Tibial nerve (tissue), 4 donors: ENCODE measurements at places on chromosomes 4 and X.

DNA sequence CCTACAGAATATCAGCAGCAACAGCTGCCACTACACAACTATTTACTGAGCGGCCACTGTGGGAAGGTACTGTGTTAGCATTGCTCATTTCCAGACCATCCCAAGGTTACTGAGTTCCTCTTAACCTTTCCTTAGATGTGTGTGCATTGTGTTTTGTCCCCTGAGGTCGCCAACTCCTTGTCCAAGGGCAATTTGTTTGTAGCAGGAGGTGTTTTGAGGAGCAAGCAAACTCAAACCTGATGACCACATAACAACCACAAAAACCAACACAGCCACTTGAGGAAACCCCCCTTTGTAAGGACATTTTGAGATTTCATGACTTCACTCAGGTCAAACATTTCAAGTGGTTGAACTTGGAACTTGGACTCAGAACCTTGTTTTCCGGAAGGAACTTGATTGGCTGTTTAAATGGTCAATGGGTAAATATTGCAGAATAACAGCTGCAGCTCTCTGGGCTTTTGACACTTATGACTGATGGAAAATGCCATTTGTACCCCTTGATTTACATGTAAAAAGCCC, 122.3 kb downstream of the MID1IP1 start:
- DNase-seq = no peak

- no peak for DNase-seq
Observed at GRCh38 chr4:36551697-36552214, 270.3 kb downstream of the DTHD1 start.

DNA sequence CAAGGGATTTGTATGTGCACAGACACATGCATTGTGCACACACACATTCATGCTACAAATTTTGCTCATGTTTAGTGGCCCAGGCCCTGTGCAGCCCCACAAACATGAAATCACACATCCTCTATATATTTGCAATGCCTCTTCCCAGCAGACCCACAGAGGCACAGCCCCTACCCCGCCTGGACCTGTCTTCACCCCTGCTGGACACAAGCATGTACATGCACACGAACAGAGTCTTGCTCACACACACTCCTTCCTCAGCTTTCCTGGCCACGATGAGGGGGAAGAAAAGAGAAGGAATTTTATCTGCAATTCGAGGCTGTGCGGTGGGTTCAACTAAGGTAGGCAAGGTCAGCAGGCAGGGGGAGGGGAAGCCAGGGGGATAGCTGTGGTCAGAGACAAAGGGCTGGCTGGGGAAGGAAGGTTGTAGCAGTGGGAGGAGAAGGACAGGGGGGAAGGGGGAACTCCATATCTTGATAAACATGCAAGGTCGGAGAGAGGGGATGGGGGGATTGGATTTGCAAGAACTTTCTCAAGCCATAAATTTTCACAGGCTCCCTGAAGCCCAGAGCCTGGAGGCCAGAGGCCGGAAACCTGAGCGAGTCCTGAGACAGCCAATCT, 156.4 kb downstream of the EFNB1 start:
- DNase-seq = no peak

- DNase-seq = no peak
Observed at GRCh38 chr4:6763330-6763851, 19.1 kb upstream of the KIAA0232 start.

DNA sequence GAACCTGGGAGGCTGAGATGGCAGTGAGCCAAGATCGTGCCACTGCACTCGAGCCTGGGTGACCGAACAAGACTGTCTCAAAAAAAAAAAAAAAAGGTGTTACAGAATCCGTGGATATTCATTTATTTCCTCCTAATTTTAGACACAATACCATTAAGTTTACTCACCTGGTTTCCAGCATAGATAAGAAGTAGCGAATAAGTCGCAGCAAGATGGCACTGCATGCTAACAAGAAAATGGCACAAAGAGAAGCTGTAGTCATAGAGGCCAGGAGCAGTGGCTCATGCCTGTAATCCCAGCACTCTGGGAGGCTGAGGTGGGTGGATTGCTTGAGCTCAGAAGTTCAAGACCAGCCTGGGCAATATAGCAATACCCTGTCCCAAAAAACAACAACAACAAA, 17.0 kb upstream of the MOB1B start:
- DNase-seq = no peak

GRCh38 chrX:49053223-49054072, 5.4 kb upstream of the CCDC120 start:
- DNase-seq = no peak

DNA sequence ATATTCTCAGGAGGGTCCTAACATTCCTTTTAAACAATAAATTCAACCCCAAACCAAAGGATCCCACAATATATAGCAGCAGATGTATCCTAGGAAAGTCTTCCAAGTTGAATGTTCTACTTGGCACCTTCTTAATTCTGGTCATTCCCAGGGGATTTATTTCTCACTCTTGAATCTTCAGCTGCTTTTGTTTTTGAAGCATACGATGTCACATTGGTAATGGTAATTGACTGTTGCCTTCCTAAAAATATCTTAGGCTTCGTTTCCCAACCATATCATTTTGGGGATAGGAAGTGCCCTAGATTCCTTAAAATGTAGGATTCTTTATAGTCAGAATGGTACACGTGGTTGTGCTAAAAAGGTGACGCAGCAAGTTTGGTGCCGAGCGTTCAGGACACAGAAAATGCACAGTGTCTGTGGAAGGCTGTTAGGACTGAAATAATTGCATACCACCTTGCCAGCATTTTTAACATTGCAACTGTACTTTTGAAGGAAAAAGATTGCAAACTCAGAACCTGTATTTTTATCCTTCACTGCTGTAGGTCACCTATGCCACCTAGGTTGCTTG, 8.1 kb downstream of the SNX25 start:
- DNase-seq = no peak

GRCh38 chrX:41043674-41044345, 41.4 kb upstream of the USP9X start:
- DNase-seq = no peak

- DNase-seq = no peak
Observed at GRCh38 chr4:122046255-122046654, 94.4 kb upstream of the TRPC3 start.

DNA sequence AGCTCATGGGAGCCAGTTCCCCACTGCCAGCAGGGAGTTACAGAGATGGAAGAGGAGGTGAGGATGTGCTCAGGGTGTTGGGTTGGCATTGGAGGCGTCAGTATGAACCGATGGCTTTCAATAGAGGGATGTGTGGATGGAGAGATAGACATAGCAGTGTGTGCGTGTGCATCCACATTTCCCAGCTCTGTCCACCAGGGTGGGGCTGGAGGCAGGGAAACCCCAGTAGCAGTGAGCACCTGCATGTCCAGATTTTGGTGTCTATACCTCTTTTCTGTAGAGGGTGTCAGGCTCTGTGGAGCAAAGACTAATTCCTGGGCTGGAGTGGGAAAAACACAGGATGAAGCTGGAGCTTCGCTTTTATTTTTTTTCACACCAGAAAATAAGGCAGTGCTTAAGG, 37.2 kb upstream of the HGFAC start:
- no peak for DNase-seq

DNA sequence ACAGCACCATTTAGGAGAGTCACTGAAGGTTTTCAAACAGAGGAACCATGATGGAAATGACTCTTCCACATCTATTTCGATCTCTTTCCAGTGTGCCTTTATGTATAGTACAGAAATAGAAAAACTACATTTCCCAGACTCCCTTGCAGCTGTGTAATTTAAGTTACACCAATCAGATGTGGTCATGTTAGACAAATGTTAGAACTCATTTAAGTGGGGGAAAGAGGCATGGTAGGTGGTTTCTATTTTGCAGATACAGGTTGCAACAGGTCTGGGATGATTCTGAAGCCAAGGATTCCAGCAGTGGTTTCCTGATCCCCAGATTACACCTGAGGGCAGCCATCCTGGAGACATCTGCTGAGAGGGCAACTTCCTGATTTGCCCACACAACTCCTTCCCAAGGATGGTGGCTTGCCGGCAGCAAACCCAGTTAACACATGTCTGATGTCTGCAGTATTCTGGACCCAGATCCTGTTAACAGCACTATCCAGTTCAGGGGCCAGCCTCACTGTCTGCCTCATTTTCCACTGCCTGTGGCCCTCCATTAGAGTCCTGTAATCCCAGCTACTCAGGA, 38.7 kb upstream of the PDK3 start:
- no peak for DNase-seq

DNA sequence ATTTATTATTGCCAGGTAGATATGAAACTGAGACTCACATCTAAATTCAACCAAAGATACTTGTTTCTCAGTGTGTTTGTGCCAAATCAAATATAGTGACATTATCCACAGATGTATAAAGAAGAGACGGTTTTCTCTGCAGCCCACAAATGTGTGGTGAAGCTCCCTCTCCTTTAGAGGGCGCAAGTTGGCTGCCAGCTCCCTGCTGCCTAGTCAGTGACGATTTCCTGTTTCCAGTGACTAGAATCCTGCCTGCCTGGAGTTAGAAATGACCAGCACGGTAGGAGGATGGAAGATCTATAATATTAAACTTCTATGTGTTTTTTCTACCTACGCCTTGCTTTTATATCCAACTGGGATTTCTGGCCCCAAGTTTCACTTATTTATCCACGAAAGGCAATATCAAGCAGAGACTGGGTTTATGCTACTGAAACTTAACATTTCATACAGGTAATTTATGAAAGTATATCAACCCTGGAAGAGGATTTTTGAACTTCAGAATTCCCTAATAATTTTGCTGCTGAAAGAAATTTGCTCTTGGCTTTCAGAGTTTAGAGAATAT, 1793.7 kb upstream of the TENM3 start:
- DNase-seq = no peak

DNA sequence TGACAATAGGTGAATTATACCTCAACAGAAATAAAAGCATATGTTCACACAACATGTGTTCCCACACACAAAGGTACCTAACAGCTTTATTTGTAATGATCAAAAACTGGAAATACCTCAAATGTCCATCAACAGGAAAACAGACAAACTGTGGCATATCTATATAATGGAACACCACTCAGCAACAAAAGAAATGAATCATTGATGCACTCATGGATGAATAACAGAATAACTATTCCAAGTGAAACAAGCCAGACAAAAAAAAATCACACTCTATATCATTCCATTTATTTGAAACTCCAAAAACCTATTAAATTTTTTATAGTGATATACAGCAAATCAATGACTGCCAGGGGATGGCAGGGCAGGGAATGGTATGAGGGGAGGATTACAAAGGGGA, 148.1 kb downstream of the PLS3 start:
- DNase-seq = no peak

DNA sequence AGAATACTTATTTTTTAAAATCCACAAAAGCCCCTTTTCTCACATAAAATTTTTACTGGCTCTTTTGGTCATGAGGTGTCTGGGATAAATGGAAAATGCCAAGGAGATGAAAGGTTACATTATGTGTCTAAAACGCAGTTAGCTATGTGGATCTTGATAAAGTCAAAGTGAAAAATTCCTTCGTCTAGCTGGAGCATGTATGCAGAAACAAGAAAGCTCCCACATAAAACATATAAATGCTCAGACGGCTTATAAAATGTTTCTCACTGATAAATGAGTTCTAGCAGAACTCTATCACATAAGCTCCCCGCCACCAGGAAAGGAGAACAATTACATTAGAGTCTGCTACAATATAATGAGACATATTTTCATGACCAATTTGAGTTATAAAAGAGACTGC, 83.8 kb downstream of the TBC1D9 start:
- DNase-seq = no peak

GRCh38 chr4:137626942-137627738, 94.8 kb upstream of the PCDH18 start:
- no peak for DNase-seq

- DNase-seq = no peak
Observed at GRCh38 chr4:12729384-12729783, 754.8 kb downstream of the RAB28 start.

DNA sequence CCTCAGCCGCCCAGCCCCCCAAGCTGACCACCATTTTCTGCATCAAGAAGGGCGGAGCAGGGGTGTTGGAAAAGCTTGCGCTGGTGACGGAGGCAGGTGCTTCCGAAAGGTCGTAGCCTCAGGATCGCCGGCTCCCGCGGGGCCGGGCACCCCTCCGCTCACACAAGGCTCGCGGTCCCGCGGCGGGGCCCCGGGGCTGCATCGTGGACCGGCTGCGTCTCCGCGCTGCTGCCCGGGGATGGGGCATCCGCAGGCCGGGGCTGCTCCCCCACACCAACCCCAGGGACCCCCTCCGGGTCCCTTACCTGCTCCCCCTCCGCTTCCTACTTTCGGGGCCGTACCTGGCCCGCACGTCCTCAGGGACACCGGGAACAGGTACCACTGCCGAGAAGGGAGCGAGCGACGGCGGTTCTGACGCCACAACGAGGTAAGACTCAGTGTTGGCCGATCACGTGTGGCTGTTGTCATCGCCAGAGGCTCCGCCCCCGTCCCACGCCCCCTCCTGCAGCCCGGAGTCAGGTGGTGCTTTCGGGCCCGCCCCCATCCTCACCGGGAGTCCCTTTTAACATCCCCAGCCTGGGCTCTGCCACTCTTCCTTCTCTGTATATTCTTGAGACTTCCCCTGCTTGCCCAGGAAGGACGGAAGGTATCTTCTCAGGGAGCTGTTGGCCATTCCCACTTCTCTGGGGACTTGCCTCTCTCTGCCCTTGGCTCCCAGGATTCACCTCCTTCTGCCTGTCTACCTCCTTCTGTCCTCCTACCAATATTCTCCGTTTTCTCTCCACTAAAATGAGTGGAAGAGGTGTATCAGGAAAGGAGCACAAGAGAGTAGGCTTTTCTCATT, at the start of gene BEX2:
Gene BEX2 (minus strand): TSS at position 436 of the 844 bp plus-strand sequence. CDS start 1,014 bp downstream, outside the sequence.
- peak; percentile 12 for DNase-seq

GRCh38 chr4:100566396-100566795, 48.6 kb upstream of the EMCN start:
- DNase-seq = no peak

GRCh38 chr4:148021686-148022085, 289.8 kb downstream of the ARHGAP10 start:
- no peak for DNase-seq

GRCh38 chrX:48772602-48773001, 11.1 kb downstream of the GLOD5 start:
- DNase-seq = no peak
